ENCODE measurements at places on chromosomes 1 and 21.

DNA sequence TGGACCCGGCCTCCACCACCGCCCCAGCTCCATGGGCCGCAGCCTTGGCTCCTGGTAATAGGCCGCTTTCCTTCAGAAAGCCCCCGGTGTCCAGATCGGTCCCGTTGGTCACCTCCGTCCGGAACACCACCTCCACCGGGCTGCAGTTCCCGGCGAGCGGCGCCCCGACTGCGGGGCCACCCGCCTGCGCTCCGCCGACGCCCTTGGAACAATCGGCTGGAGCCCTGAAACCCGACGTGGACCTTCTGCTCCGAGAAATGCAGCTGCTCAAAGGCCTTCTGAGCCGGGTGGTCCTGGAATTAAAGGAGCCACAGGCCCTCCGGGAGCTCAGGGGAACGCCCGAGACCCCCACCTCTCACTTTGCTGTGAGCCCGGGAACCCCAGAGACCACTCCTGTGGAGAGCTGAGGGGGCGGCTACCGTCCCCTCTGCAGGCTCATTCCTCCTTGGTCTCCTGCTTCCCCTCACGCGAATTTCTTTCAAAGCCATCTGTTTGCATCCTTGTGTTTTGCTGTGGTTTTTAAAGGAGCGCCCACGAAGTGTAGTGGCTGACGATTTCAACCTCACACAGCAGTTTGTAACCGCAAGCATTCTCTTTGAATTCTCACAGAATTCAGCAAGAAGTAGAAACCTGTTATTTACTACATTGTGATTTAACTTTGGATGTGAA, 6.0 kb downstream of the FCRLB start:
- peak; percentile 71 for DNase-seq

DNA sequence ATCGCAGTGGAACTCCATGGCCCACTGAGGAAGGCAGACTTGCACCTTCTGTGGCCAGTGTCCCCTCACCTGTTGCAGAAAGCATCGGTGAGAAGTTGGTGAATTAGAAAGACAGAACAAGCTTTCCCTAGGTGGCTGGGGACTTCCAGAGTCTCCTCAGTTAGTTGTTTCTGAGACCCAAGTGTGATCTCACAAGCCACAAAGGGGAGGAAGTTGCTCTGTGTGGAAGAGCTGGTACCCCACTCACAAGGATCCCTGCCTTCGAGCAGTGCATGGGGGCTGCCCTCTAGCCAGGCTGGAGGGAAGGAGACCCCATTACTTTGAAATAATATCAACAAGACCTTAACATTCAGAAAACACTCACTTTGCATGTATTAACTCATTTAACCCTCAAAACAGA, 2.1 kb downstream of the PRELP start:
- no peak for DNase-seq

GRCh38 chr1:20410503-20410902, 75.5 kb downstream of the CAMK2N1 start:
- no peak for DNase-seq

DNA sequence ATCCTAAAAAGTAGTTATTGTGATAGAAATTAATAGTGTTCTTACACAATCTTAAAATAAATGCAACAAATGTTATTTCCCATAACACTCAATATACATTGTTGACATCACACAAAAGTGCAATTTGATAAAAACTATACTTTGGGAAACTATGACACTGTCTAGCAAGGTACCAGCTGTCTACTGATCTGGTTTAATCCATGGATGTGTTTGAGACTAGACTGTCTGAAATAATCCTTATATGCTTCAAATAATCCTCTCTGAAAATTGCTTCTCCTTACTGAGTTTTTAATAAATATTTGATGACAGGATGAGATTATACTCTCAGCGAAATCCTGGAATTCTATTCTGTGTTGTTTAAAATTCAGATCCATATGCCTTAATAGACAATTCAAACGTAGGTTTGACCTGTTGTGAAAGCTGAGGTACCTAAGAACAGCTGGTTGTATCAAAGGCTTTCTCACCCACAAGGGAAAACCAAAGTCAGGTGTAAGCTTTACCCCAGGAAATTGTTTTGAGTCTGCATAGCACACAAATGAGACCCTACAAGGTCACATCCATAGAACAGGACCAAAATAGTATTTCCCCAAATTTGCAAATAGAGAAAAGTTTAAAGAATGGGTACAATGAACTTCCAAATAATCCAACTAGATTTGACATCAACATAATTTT, 8.8 kb upstream of the GFI1 start:
- no peak for DNase-seq

DNA sequence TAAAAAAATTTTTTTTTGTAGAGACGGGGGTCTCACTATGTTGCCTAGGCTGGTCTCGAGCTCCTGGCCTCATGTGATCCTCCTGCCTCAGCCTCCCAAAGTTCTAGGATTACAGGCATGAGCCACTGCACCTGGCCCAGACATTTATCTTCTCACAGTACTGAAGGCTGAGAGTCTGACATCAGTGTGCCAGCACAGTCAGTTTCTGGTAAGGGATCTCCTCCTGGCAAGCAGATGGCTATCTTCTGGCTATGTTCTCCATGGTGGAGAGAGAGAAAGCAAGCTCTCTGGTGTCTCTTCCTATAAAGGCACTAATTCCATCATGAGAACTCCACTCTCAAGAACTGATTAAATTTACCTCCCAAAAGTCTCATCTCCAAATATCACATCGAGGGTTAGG, 57.8 kb upstream of the C1orf185 start:
- DNase-seq = no peak

DNA sequence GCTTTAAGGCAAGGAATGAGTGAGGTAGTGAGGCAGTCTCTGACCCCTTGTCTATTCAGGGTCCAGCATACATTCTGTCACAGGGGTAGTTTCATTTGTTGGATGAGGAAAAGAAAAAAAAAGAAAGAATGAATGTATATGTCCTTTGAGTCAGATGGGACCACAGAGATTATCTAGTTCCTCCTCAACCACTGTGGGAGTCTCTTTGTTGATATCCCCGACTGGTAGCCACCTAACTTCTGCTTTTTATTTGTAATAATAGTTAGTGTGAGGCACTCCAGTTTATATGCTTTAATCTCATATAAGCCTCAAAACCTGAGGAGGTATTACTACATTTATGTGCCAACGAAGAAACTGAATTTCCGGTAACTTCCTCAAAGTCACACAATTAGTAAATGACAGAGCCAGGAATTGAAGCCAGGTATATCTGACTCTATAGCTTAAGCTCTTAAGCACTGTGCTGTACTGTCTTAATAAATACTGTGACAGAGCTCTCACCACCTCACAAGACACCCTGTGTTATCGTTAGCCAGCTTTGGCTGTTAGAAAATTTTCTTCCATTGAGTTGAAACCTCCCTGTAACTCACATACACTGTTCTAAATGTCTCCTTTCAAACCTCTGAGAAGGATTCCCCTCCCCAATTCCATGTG, 82.2 kb downstream of the MDM4 start:
- no peak for DNase-seq

GRCh38 chr1:198253668-198254067, 96.9 kb downstream of the NEK7 start:
- DNase-seq = no peak

DNA sequence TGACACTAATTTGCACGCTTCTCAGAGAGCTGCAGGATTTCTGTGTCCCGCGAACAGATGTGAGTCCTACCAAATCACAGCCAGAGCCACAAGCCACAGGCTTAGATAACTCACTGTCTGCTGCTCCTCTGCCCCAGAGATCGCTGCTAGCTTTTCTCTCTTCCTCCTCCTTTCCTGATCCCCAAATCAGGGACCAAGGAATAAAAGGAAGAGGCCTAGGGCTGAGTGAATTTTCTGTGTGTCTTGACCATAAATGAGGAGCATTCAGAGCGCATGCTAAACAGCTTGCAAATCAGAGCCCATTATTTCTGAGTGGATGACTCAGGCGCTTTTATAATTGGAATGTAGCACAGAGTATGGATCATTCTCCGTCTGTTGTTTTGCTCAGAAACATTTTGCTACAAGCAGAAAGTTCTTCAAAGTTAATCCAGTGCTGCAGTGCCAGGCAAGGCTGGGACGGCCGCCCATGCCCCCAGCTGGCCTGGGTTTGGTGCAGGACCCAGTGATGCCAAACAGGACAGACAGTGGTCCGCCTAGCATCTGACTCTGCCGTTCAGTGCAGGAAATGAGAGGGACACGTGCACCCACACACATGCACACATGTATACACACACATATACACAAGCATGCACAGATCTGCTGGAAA, 38.2 kb downstream of the KCNAB2 start:
- DNase-seq = no peak

DNA sequence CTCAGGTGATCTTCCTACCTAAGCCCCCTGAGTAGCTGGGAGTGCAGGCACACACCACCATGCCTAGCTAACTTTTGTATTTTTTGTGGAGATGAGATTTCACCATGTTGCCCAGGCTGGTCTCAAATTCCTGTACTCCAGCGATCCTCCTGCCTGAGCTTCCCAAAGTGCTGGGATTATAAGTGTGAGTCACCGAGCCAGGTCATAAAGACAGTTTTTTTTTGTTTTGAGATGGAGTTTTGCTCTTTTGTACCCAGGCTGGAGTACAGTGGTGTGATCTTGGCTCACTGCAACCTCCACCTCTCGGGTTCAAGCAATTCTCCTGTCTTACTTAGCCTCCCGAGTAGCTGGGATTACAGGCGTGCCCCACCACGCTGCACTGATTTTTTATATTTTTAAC, 42.1 kb downstream of the KIF1B start:
- DNase-seq = no peak

DNA sequence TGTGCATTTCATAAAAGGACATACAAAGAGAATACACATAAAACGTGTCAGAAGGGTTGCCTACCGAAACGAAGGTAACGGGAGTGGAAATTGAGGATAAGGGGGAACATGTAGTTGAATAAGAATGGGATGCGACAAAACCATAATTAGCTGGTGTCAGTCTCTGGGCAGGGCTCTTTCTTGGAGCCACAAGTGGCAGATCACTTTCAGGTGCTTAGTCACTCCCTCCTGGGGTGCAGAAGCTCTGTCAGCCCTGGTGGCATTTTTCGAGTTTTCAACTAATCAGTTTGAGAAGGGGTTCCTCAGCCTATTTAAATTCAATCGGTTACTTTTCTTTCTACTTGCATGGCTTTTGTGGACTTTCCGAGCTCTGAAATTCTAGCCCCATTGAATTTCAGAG, 133.9 kb upstream of the IGSF21 start:
- DNase-seq = no peak

GRCh38 chr1:30660241-30660640, 63.1 kb downstream of the MATN1 start:
- DNase-seq = no peak

- DNase-seq = no peak
Observed at GRCh38 chr1:66489151-66489550, 44.8 kb upstream of the SGIP1 start.

DNA sequence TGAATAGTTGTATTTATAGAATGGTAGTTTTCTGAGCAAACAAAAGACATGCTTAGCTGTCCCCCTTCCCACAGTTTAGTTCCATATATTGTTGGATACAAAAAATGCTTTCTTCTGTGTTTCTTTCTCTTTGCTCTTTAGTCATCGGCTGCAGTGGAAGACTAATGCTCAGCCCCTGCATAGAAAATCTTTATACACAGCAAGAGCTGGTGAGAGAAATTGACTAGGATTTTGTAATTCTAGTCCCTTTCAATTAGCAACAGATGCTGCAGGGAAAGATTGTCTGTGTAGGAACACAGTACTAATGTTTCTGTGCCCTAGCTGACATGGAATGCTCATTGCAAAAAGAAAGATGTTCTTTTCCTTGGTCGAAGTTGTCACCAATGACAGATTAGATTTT, 200.9 kb downstream of the RPS6KC1 start:
- DNase-seq = no peak

DNA sequence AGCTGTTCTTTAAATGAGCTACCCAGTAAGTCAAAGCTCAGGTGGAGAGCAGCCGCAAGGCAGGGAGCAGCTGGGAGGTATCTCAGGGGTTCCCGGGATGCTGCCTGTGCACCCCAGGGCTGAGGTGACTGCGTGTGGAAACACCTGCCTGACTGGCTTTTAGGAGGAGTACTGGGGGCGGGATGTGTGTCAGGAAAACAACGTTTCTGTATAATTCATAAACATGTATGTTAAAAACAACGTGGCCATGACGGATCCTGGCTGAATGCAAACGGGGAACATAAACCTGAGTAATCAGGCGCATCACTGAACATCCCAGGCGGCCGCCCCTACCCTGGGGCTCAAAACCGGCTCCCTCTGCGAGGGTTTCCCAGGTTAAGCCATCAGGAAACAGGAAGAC, 1.5 kb downstream of the C1orf159 start:
- DNase-seq = no peak

DNA sequence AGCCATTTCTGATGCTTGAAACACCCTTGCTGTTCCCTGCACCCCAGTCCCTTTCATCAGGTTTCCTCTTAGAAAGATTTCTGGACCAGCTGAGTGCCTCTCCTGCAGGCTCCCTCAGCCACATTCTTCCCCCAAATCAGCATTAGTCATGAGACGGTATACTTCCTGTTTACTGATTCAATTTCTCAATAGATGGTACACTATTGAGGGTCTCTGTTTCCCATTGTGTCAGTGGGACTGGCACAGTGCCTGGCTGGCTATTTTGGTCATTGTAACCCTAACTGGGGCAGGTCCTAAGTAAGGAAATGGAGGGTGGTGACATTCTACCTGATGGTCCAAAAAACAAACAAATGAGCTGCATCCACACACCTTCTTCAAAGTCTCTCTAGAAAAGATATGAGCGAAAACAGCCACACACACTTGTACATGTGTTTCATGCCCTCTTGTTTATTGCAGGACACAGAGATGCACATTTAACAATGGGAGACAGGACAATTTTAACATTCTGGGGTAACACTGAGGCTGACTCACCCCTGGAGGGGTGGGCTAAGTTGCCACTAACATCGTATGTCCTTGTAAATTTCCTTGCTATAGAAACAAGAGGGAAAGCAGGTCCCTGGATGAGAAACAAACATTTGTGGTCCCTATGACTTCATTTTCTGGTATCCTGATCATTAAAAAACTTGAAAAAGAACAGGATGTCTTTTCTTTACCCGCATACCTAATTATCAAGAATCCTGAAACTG, 77.5 kb downstream of the RRAGC start:
- no peak for DNase-seq

DNA sequence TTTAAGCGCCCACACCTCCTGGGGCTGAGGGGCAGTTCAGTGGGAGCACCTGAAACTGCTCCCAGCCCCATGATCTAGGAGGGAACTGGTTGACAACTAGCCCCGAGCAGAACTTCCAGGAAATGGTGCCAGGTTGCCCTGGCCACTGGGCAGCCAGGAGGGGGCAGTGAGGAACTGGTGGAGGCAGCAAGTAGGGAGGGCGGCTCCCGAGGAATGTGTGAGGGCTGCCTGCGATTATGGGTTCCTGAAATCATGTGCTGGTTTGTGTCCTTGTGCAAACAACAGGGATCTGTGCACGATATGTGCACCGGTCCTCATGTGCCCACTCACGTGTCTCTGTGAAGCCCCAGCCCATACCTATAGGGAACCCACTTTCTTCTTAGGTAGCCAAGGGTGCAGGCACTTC, 9.9 kb downstream of the GPR3 start:
- DNase-seq = no peak

DNA sequence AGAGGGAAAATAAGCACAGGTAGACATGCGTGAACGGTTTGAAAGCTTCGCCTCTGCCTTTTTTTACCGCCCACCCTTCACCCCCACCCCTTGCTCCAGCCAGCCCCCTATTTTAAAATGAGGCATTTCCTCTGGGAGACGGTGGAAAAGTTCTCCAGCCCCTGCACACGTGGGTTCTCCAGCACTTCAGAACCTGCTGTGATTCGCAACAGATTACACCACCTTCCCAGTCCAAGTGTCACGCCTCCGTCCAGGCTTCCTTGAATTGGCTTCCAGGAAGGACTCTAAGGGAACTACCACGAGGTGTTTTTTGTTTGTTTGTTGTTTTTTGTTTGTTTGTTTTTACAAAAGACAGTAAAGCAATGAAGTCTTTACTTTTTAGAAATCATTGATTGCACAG, 2.6 kb downstream of the LRRC7 start:
- no peak for DNase-seq
